ENCODE measurements at places on chromosomes 2 and 18.
A peak's percentile ranks its signal among the peaks of the same experiment; 100 is the strongest.

- DNase-seq, result no peak
These were observed 2.0 kb downstream of the GPC1 start for GRCh38 chr2:240437551-240437860.

DNA sequence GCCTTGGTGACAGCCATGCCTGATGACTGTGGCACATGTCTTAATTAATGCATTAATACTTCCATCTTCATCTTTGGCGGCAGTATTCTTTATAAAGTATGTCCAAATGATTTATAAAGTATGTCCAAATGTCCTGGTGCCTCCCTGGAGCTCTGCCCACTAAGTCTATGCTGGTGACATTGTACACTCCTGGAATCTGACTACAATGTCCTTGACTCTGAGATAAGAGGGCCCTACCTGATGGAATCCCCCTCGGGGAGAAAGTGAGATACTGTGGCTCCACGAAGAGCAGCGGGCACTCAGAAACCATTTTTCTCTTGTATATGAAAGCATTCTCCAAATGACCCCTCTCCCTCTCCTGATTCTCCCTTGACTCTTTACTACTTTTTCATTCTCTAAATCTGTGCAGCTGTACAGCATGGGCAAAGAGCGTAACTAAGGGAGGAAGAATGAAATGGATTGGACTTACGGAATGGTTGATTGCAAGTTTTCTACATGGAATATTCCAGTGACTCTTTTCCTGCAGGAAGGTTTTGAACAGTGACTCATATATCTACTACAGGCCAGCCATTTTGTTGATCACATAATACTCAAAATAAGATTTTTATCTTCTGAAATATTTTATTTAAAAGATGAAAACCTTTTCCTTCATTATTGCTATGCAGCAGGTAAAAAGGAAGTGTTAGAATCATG is 17.3 kb downstream of the RAB12 start:
- no peak for DNase-seq

DNA sequence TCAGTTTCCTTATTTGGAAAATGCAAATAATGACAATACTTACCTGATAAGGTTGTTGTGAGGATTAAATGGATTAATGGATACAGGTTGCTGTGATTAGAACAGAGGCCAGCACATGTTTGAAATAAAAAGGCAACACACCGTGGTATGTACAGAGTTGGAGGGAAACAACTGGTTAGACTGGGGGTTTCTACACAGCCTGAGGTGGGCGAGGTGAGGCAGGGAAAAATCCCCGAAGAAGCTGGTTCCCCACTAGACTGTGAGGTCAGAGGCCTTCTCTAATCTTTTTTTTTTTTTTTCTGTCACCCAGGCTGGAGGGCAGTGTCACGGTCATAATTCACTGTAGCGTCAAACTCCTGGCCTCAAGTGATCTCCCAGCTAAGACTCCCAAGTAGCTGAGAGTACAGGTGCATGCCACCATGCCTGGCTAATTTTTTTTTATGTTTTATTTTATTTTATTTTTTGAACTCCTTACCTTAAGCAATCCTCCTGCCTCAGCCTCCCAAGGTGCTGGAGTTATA is 1.2 kb upstream of the E2F6 start:
- DNase-seq, result no peak

DNA sequence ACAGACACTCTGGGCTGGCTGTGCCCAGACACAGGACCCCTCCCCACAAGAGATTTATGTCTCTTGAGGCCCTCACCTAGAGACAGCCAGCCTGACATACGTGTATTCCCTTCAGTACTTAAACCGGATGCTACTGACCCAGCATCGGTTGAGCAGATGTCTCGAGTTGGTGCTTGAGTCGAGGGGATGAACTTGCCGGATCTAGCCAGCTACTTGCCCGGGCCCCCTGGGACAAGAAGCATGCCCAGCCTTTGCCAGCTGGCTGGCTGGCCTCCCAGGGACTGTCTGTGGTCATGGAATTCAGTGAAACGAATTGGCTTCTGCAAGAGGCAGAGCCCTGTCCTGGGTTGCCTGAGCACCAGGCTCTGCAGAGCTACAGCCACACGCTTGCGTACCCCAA is 36.0 kb downstream of the DNMT3A start:
- DNase-seq, result peak; percentile 68

DNA sequence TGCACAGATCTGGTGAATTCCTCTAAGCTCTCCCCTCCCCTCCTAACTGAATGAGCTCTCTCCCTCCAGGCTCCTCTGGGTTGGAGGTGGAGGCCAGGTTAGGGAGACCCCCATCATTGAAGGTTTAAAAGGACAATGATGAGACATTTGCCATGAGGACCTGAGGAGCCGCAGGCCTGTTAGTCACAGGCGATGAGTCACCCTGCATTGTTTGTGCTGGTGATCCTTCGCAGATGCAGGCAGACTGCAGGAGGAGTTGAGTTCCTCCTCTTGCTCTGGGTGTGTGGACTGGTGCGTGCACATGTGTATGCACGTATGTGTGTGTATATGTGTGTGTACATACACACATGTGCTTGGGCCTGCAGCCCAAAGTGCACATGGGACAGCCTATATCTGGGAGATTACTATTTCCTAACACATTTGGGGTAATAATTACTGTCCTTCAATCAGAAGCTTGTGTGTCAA is 42.0 kb downstream of the MCFD2 start:
- DNase-seq, result peak; percentile 95

DNA sequence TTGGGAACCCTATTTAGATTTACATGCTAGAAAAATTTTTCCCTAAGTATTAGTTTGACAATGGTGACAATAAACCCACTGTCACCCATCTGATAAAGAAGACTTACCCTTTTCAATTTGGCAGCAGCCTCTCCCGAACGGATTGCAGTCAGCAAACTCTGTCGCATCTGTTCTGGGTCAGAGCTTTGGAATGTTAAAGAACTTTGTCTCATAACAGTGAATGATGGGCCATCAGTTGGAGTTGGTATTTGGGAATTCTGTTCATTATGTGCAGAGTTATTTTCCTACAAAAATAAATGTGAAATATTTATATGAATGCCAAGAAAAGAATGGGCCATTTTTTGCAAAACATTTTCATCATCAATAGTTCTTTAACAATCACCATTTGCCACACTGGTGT is 70.8 kb upstream of the GRB14 start:
- no peak for DNase-seq

DNA sequence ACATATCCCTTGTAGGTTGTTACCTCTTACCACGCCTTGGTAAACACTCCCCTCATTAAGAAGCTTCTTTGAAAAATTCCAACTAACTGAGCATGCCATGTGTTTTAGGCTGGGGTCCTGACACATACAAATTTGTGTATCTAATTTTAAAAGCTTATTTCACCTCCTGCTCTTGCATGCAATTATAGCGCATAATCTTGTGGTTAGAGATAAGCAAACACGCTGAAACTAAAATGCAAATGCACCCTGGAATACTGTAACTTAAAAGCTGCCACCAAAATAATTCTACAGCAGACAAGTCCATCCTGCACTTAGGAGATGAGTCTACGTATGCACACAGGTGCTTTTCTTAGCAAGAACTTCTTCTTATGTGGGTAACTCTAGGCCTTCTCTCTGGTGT is 990.2 kb downstream of the TSN start:
- DNase-seq, result no peak

DNA sequence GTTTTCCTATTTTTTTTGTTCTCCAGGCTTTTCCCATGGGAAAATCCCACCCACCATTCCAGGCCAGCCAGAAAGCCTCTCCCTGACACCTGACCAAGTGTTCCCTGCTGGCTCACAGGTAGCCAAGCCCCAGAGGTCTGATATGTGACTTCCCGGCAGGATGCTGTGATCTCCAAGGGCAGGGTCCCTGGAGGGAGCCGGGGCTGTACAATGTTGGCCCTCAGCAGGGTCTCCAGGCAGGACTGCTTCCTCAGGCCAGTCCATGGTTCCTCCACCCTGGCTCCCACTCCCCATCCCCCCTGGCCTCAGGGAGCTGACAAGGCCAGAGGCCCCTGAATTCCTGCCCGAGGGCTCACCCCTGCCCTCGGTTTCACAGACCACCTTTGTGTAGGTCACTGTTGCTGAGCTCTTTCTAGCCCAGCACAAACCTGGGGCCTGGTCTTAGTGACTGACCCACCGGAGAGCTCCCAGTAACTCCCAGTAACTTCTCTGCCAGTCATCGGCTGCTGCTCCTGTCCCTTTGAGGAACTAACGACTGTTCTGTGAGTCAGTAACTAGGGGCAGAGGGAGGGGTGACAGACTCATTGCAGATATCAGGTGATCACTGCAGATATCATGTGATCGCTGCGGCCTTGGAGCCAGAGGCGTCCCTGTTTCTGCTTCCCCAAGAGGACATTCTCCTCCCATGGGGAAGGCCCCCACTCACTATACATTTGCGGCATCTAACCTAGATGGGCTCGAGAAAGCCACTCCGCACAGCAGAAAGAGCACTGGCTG is 38.7 kb downstream of the SDC1 start:
- DNase-seq, result peak; percentile 55

DNA sequence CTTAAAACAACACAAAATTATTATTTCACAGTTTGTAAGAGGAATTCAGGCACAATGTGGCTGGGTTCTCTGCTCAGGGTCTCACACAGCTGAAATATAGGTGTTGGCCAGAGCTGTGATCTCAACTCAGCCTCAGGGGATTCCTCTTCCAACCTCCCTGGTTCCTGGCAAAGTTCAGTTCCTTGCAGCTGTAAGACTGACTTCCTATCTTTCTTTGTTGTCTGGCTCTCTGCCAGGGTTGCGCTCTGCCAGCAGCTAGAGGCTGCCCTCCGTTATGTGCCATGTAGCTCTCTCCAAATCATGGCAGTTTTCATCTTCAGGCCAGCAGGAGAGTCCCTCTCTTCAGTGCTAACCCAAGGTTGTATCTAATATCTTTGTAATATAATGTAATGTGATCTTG is 272.5 kb upstream of the KCNJ3 start:
- peak; percentile 12 for DNase-seq

GRCh38 chr2:215637651-215638050 is 201.8 kb upstream of the FN1 start:
- DNase-seq, result peak; percentile 42

GRCh38 chr2:127671557-127672302 is 3.6 kb downstream of the LIMS2 start:
- no peak for DNase-seq

DNA sequence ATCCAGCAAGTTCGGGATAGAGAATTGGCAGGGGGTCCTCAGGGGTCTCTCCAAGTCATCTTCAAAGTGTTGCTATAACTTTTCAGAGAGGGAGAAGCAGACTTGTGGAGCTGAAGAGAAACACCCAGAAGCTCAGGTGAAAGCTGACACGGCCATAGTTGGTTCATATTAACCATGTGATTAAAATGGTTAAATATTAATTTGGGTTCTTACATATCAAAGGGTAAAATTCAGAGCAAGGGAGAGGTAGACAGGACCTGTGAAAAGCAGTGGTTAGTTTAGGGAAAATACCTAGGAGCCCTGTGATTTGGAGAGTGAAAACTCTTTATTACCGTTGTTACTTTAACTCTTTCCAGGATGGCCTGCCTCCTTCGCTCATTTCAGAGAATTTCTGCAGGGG is at the start of gene UGT1A6:
Gene UGT1A6, plus strand, starts transcription at position 243 of the 400 bp plus-strand sequence. Its CDS starts 115 bp downstream, at position 358.
- no peak for DNase-seq

DNA sequence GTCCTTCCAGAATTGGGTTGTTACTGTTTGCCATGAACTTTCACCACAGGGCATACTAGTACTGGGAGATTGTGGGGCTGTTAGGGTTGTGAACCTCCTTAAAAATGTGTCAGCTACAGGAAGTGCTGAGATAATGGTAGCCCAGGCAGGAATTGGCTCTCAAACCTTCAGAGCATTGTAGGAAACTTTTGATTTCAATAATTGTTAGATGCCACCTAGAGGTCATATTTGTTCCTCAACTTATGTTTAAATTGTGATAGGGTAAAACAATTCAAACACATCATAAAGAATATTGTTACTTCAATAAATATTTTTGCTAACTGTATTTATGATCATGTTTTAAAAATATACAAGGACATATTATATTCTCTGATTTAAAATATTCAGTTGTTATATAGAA is 594.6 kb downstream of the ADCYAP1 start:
- DNase-seq, result no peak

GRCh38 chr2:64989982-64990614 is 899 bp downstream of the SLC1A4 start:
- peak; percentile 28 for DNase-seq

GRCh38 chr2:104638190-104638858 is 215.6 kb upstream of the POU3F3 start:
- peak; percentile 7 for DNase-seq

- DNase-seq, result no peak
These were observed 77.5 kb downstream of the MAIP1 start for GRCh38 chr2:200032895-200033294.

- no peak for DNase-seq
These were observed 56.3 kb downstream of the PAX3 start for GRCh38 chr2:222242532-222242931.

- DNase-seq, result no peak
These were observed 104.5 kb downstream of the MEIS1 start for GRCh38 chr2:66539452-66539851.

DNA sequence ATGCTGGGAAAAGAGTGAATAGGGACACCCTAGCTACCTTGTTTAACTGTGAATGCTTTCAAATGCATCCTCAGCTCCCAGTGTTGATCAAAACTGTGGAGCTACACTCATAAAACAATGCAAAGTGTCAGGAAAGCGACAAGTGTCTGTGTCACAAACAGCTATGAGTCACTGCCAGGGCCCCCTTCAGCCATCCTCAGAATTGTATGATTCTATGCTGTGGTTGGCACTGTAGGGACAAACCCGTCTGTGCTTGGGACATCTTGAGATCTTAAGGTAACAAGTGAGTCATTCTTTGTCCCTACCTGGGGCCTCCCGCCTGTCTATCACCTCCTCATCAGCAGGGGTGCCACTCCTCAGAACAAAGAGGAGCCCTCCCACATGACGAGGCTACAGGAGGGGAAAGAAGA is 42.4 kb downstream of the KLF7 start:
- no peak for DNase-seq

DNA sequence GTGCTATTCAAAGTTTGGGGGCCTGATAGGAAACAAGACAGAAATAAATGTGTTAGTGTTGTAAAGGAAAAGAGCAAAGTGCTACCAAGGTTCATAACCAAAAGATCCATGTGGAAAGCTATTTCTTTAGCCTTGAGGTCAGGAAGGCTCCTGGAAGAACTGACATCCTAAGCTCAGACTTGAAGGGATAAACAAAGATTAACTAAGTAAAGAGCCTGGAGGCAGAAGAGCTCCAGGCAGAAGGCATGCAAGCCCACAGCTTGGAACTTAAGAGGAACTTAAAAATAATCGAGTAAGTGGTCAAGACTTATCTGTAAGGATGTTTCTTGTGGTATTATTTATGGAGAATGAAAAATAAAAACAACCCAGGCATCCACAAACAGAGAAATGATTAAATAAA is 245.0 kb upstream of the MGAT5 start:
- DNase-seq, result no peak

GRCh38 chr2:145740302-145740701 is 1220.4 kb upstream of the ZEB2 start:
- DNase-seq, result no peak

GRCh38 chr2:237310515-237311114 is 103.3 kb downstream of the COL6A3 start:
- no peak for DNase-seq

GRCh38 chr18:43396266-43396665 is 119.0 kb upstream of the SYT4 start:
- peak; percentile 53 for DNase-seq

GRCh38 chr18:35164133-35164532 is 76.7 kb upstream of the ZNF397 start:
- DNase-seq, result no peak

- peak; percentile 92 for DNase-seq
These were observed 172.5 kb downstream of the AGAP1 start for GRCh38 chr2:235666213-235666781.

GRCh38 chr2:189657867-189658266 is 3.4 kb upstream of the ASNSD1 start:
- peak; percentile 77 for DNase-seq

All from astrocyte of the hippocampus (primary cell).